ENCODE measurements at places on chromosomes 12 and 14. TPM values are rescaled to one million over a fixed set of nuclear protein-coding genes. Genes with fewer than 3 reads are reported as not detected.

GRCh38 chr14:32865827-32866376 lies 72.8 kb upstream of the NPAS3 start:
- H3K4me1 ChIP-seq = no peaks in the 10 kb centered on the region
- H3K36me3 ChIP-seq = no peaks in the 10 kb centered on the region
- DNase-seq = no peak
- H3K27me3 ChIP-seq = no peaks in the 10 kb centered on the region
- no peak overlapping the region for H3K27ac ChIP-seq

DNA sequence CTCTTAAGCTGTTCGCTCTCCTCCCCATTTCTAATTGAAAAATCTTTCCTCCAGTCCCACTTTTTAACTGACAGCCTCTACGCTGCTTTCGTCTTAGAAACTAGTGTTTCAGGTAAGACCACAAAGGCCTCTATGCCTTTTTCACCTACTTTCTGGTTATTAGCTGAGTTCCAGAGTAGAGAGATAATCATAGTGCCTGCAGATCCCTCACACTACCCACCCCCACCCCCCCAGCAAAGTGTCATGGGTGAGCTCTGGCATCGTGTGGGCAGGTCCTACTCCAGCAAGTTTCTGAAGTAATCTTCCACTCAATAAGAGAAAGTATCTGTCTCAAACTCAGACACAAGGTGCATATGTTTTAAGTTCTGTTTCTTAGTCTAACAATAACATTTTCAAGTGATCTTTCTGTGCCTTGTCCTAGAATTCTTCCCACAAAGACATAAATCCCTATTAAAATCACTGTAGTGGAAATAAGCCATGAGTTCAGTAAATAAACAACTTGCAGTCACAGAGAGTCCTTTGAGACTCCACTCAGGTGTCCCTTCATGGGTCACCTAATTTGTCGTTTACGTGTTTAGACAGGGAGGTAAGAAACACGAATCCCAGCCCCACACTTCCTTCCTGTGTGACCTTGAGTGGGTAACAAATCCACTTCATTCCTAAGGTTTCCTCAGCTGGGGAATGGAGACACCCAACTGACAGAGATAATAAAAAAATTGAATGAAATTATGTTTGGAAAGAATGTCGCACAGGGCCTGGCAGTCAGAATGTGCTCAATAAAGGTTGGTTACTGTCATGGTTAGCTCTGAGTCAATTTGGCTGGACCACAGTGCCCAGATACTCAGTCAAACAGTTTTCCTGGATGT lies 228.9 kb upstream of the CAND1 start:
- H3K27ac ChIP-seq = peak overlapping the region; percentile 18
- peaks cover 27% of the 10 kb centered on the region for H3K4me1 ChIP-seq
- no peak overlapping the region for H3K4me3 ChIP-seq
- DNase-seq = no peak

- no peaks in the 10 kb centered on the region for H3K36me3 ChIP-seq
- H3K4me3 ChIP-seq = no peak overlapping the region
- no peaks in the 10 kb centered on the region for H3K27me3 ChIP-seq
- no peak overlapping the region for H3K27ac ChIP-seq
- no peak for DNase-seq
These were observed 50.8 kb upstream of the ISM2 start for GRCh38 chr14:77549451-77549850.

DNA sequence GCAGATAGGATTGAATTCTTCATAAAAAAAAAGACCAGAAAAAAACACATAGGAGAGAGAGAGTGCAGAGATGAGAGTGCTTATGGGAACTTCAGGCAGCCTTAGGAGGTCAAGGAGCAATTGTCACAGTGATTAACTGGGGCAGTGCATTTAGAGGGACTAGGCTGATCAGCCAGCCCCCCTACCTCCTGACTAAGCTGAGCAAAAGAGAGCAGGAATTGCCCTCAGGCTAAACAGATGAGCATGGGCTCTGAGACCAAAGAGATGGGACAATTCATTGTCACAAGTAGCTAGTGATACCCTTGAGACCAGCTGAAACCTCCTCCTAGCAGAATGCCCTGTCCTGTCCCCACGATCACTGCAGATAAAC lies 124.0 kb downstream of the BTG1 start:
- H3K4me1 ChIP-seq = no peaks in the 10 kb centered on the region
- H3K27ac ChIP-seq = no peak overlapping the region
- H3K4me3 ChIP-seq = no peak overlapping the region
- no peak for DNase-seq
- H3K36me3 ChIP-seq = no peaks in the 10 kb centered on the region
- H3K27me3 ChIP-seq = no peaks in the 10 kb centered on the region

- H3K36me3 ChIP-seq = peaks cover 20% of the 10 kb centered on the region
- DNase-seq = no peak
- no peak overlapping the region for H3K27ac ChIP-seq
- peaks cover 11% of the 10 kb centered on the region for H3K4me1 ChIP-seq
These were observed 7.2 kb downstream of the DTD2 start for GRCh38 chr14:31449971-31450610.

- H3K4me3 ChIP-seq = no peak overlapping the region
- DNase-seq = no peak
- H3K4me1 ChIP-seq = peaks cover 81% of the 10 kb centered on the region
- no peaks in the 10 kb centered on the region for H3K27me3 ChIP-seq
- H3K36me3 ChIP-seq = no peaks in the 10 kb centered on the region
These were observed 35.2 kb upstream of the TXNRD1 start for GRCh38 chr12:104180374-104180773.

DNA sequence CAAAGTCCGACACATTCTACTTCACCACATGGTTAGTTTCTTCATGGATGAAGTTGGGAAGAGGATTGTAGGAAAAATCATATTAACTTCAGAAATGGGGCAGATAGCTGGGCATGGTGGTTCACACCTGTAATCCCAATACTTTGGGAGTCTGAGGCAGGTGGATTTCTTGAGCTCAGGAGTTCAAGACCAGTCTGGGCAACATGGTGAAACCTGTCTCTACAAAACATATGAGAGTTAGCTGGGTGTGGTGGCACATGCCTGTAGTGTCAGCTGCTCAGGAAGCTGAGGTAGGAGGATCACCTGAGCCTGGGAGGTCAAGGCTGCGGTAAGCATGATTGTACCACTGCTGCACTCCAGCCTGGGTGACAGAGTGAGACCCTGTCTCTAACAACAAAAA lies 49.5 kb upstream of the PCED1B start:
- H3K27ac ChIP-seq = no peak overlapping the region
- H3K27me3 ChIP-seq = no peaks in the 10 kb centered on the region
- DNase-seq = no peak
- no peaks in the 10 kb centered on the region for H3K36me3 ChIP-seq
- no peaks in the 10 kb centered on the region for H3K4me1 ChIP-seq

DNA sequence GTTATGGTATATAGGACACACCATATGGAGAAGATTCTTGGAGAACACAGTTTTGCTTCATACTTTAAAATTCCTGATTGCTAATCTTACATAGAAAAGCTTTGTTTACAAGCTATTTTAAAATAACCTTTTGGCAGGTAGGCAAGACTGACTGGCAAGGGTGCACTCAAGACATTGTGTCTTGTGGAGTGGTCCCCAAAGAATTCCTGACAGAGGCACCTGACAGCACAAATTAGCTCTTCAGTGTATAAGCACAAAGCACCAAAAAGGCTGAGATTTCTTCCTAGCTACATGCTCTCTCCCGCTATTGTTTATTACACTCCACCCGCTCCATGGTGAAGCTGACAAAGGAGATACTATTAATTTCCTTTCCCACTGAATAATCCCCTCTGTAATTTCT lies 139.4 kb downstream of the MON2 start:
- no peaks in the 10 kb centered on the region for H3K27me3 ChIP-seq
- H3K4me3 ChIP-seq = no peak overlapping the region
- no peak for DNase-seq
- H3K36me3 ChIP-seq = no peaks in the 10 kb centered on the region
- no peak overlapping the region for H3K27ac ChIP-seq
- H3K4me1 ChIP-seq = peaks cover 31% of the 10 kb centered on the region

DNA sequence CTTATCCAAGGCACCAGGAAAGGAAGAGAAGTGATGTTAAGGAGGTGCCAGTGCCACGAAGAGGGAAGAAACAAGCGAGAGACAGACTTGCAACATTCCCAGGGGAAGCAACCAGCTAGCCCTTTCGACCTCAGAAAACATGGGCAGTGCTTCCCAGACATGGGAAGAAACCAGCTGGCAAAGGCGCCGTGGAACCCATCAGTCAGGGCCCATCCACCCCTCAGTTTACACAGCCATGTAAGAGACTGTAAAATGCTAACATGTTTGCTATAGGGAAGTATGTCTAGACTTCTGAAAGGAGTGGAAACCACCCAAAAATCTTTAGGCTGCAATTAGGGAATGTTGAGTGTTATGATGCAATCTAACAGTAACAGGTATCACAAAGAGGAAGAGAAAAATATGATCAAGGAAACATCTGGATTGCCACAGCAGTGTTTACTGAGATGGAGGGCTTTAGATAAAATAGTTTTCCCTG lies 26.3 kb downstream of the ANAPC5 start:
- H3K27me3 ChIP-seq = no peaks in the 10 kb centered on the region
- peaks cover 12% of the 10 kb centered on the region for H3K4me1 ChIP-seq
- no peak overlapping the region for H3K4me3 ChIP-seq
- no peak overlapping the region for H3K27ac ChIP-seq
- H3K36me3 ChIP-seq = peaks cover 85% of the 10 kb centered on the region
- DNase-seq = no peak

- H3K4me3 ChIP-seq = no peak overlapping the region
- H3K27ac ChIP-seq = peak overlapping the region; percentile 61
- no peak for DNase-seq
These were observed 11.1 kb downstream of the RASSF3 start for GRCh38 chr12:64621257-64621942.

- no peak for DNase-seq
- no peak overlapping the region for H3K4me3 ChIP-seq
- no peaks in the 10 kb centered on the region for H3K36me3 ChIP-seq
- no peaks in the 10 kb centered on the region for H3K4me1 ChIP-seq
- H3K27ac ChIP-seq = no peak overlapping the region
- H3K27me3 ChIP-seq = no peaks in the 10 kb centered on the region
These were observed 6.2 kb upstream of the SERPINA12 start for GRCh38 chr14:94515426-94515825.

- H3K36me3 ChIP-seq = no peaks in the 10 kb centered on the region
- H3K27ac ChIP-seq = no peak overlapping the region
- H3K4me3 ChIP-seq = no peak overlapping the region
- peaks cover 7% of the 10 kb centered on the region for H3K4me1 ChIP-seq
These were observed 4.9 kb upstream of the NEMF start for GRCh38 chr14:49857427-49858003.

DNA sequence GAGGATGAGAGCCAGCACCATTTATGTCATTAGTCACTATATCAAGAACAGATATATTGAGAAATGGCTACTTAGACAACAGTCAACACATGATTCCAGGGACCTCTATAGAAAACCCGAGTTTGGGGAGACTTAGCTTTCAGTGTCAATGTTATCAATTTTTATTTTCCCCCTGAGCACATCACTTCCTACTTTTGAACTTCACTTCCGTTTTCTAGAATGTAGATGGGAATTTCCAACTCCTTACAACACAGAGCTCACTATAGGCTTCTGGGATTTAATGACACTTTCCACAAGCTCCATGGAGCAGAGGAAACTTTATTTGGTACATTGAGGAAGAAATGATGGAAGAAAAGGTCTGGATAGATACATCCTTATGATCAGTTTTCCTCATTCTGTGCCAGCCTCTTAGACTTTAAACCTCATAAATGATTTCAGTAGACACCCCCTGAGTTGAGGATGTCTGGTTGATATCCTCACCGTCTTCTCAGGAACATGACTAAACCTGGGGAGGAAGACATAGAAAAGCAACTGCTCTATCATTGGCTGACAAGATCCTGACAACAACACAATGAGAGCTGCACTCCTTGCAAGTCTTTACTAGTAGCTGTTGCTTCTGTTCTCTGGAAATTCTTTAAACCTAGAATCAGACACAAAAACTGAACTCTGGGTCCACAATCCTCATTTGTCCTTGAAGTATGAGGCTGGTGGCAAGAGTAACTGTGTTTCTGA lies 449.4 kb upstream of the OR4E1 start:
- H3K36me3 ChIP-seq = no peaks in the 10 kb centered on the region
- DNase-seq = no peak
- H3K27ac ChIP-seq = no peak overlapping the region
- no peak overlapping the region for H3K4me3 ChIP-seq

- no peaks in the 10 kb centered on the region for H3K36me3 ChIP-seq
- H3K4me1 ChIP-seq = peaks cover 22% of the 10 kb centered on the region
- no peaks in the 10 kb centered on the region for H3K27me3 ChIP-seq
- H3K27ac ChIP-seq = no peak overlapping the region
- H3K4me3 ChIP-seq = no peak overlapping the region
These were observed 1.5 kb upstream of the CDKL1 start for GRCh38 chr14:50398189-50398580.

DNA sequence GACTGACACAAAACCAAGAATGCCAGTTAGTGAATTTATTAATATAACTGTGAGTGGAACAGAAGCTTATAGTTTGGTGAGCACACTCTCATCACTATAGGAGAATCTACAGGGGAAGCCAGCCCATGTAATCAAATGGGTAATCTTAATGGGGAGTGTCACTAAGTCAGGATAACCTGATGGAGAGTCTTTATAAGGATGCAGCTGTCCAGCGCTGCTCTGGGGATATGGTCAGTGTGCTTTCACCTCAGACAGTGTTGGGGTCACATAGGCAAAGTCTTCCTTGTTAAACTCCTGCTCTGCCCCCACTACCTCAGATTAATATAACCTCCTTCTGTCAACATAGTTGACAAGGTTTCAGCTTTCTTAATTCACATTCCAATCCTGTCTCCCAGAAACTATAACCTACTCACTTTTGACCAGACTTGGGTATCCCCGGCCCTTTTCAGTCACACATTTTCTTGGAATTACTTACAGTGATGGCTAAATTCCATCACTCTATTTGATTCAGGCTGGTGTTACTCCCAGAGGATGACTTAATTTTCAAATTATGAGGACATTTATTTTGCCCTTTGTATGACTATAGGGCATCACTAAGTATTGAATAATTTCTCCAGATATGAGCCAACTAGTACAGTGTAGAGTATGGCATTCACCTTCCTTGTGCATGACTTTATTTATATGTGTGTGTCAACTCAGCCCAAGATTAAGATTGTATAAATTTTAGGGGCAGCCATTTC lies 13.2 kb downstream of the STK38L start:
- DNase-seq = no peak
- H3K36me3 ChIP-seq = no peaks in the 10 kb centered on the region
- no peaks in the 10 kb centered on the region for H3K27me3 ChIP-seq
- no peak overlapping the region for H3K4me3 ChIP-seq
- peak overlapping the region; percentile 72 for H3K27ac ChIP-seq
- peaks cover 100% of the 10 kb centered on the region for H3K4me1 ChIP-seq

DAD1 gene
- total RNA-seq = 130 TPM

DEGS2 gene
- total RNA-seq = 0.06 TPM

HVCN1 gene
- total RNA-seq = 5.4 TPM

SERPINA3 gene
- total RNA-seq = 248 TPM

GYS2 gene
- not detected for total RNA-seq

TXNDC16 gene
- 11.5 TPM for total RNA-seq

C12orf60 gene
- 0.66 TPM for total RNA-seq

ALDH1L2 gene
- total RNA-seq = 2.3 TPM

Data from esophagus muscularis mucosa (tissue), 4 donors.